ENCODE measurements at places on chromosomes 1 and 21. TPM values are rescaled to one million over a fixed set of nuclear protein-coding genes. Genes with fewer than 3 reads are reported as not detected.

DNA sequence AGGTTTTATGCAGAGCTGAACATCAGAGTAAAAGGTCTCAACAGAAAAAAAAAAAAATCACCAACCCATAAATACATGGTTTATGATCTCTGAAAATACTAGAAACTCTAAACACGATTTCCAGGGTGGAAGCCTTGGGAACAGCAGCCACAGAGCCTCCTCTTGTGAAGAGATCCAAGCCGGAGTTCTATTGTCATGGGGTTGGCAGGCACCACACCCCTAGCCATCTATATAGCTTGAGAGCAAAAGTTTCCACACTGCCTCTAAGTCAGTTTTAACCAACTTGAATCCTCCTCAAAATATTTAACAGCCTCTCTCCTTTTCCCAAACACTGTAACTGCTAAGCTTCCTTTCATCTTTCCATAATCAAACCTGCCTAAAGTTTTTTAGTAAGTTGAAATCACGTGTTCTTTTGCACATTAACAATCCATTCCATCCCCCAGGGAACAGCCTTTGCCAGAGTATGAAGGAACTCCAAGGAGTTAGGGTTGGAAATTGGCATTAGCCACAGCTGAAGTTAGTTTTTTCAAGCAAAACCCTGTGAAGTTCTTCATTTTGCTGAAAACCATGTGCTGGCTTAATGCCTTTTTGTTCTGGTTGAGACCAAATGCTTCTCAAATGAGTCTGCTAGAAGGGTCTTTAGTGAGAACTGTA, 13.8 kb upstream of the SEC16B start:
- no peak for DNase-seq

GRCh38 chr21:28979092-28979491, 13.6 kb downstream of the LTN1 start:
- DNase-seq: no peak

GRHL3 gene
- total RNA-seq: 12.5 TPM

AMY2B gene
- total RNA-seq: 6.3 TPM

GRCh38 chr1:239786464-239786863, 305.2 kb upstream of the FMN2 start:
- DNase-seq: no peak

GRCh38 chr1:231625975-231626534, 535 bp upstream of the DISC1 start:
- DNase-seq: no peak

FMO5 gene
- 0.38 TPM for total RNA-seq
